IgD-negative memory B cell (primary cell): ENCODE measurements at places on chromosomes 5 and 9. TPM values are rescaled to one million over a fixed set of nuclear protein-coding genes. Genes with fewer than 3 reads are reported as not detected.

The KCNV2 gene
- not detected for polyA plus RNA-seq

The KCTD16 gene
- not detected for polyA plus RNA-seq

The OTP gene
- not detected for polyA plus RNA-seq

The ACTL7B gene
- polyA plus RNA-seq: not detected

The MEIKIN gene
- polyA plus RNA-seq: not detected

The NTRK2 gene
- not detected for polyA plus RNA-seq

The PCDHB3 gene
- not detected for polyA plus RNA-seq

The LCN1 gene
- polyA plus RNA-seq: not detected

The TBCA gene
- 185 TPM for polyA plus RNA-seq

The ACTBL2 gene
- not detected for polyA plus RNA-seq

The RFESD gene
- 4.1 TPM for polyA plus RNA-seq
